Endodermal cell (in vitro differentiated cells): ENCODE measurements at places on chromosomes 12 and 14. TPM values are rescaled to one million over a fixed set of nuclear protein-coding genes. Genes with fewer than 3 reads are reported as not detected.

Gene TAS2R7
- not detected in 2 replicates for total RNA-seq

Gene GLT1D1
- total RNA-seq: 25.1 and 25.4 TPM in 2 replicates

Gene ADGRD1
- total RNA-seq: 2.1 to 3.4 TPM (median 2.9 TPM) in 3 replicates

Gene POC1B
- 22.3 and 23.2 TPM in 2 replicates for total RNA-seq

Gene MANSC4
- not detected in 2 replicates for total RNA-seq

Gene NFKBIA
- 143 and 148 TPM in 2 replicates for total RNA-seq

DNA sequence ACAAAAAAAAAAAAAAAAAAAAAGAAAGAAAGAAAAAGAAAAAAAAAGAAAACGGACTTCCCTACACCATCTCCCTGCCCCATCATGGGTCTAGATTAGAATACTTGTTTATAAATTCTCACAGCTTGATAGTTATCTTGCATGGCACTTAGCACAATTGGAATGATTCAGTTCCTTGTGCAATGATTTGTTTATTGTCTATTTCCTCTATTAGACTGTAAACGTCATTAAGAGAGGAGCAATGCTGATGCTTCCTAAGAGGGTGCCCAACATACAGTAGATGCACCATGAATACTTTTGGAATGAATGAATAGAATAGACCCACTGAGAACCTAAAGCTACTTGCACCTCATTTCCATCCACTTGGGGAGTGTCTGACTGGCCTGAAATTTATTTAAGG lies 40.8 kb downstream of the PAX9 start:
- no peak overlapping the region for H3K27ac ChIP-seq
- H3K36me3 ChIP-seq: no peaks in the 10 kb centered on the region
- no peaks in the 10 kb centered on the region for H3K4me1 ChIP-seq
- no peak overlapping the region for H3K4me3 ChIP-seq

- no peaks in the 10 kb centered on the region for H3K4me1 ChIP-seq
Observed at GRCh38 chr12:99752740-99753139, 105.2 kb downstream of the GARIN6 start.

DNA sequence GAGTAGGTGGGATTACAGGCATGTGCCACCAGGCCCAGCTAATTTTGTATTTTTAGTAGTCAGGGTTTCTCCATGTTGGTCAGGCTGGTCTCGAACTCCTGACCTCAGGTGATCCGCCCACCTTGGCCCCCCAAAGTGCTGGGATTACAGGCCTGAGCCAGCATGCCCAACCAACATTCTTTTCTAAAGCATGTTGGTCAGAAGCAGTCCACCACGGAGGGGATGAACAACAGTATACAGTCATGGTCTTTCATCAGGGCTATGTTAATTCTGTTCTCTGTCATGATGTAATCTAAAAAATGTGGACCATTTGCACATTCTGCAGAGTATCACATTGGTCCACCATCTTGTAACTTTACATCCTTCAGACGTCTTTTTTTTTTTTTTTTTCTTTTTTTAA lies 3.6 kb downstream of the MRPL51 start:
- no peaks in the 10 kb centered on the region for H3K27me3 ChIP-seq
- no peaks in the 10 kb centered on the region for H3K4me1 ChIP-seq
- H3K27ac ChIP-seq: no peak overlapping the region
- no peak overlapping the region for H3K4me3 ChIP-seq

DNA sequence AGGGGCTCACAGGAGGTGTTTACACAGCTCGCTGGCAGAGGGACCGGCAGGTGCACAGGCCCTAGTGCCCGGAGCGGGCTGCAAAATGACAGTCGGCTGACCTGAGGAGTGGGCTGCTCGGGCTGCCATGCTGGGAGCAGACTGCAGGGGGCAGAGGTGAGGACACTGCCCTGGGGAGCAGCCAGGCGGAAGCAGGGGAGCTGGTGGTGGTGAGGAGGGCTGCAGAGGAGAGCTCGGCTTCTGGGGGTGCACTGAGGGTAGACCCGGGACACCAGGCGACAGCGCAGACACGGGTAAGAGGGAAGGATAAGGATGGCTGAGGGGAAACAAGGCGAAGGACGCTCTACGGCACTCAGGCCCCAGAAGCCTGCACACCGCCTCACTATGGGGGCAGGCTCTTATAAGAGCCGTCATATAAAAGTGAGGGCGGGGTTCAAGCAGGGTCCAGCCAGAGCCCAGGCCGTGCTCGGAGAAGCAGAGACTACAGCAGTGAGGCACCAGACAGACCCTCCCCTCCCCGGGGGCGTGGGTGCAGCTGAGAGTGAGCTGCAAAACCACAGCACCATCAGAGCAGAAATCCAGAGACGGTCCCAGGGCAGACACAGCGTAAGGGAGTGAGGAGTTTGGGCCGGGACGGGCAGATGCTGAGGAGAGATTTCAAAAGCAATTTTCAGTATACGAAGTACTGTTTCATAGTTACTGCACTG lies 62.5 kb downstream of the CCDC88C start:
- H3K27me3 ChIP-seq: no peaks in the 10 kb centered on the region
- DNase-seq: peak; percentile 93
- no peaks in the 10 kb centered on the region for H3K4me1 ChIP-seq
- H3K27ac ChIP-seq: no peak overlapping the region
- peaks cover 3% of the 10 kb centered on the region for H3K36me3 ChIP-seq

DNA sequence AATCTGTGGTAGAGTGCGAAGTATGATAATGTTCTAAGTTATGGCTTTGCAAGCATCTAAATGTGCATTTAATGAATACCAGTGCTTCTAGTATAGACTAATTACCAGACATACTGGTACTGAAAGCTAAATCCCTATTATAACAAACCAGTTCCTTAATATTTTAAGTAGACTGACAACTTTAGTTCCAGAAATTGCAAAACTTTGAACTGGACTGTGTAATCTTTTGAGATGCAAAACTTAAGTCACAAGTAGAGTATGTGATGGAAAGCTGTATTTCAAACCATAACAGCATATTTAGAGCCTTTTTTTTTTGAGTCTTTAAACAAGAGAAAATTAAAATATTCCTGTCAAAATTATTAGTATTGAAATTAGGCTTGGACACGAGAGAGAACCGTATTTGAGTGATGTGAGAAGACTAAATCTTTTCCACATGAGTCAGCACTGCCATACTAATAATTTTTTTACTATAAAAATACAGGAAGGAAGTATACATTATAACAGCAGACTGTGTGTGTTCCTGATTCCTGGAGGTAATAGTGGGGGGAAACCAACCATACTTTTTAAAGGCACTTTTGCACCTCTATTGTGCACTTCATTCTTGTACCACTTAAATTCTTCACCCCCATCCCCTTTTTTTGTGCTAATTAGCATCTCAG lies 45.5 kb downstream of the PPM1A start:
- no peak for DNase-seq
- no peak overlapping the region for H3K27ac ChIP-seq
- peaks cover 2% of the 10 kb centered on the region for H3K4me1 ChIP-seq
- H3K4me3 ChIP-seq: no peak overlapping the region
- H3K36me3 ChIP-seq: peaks cover 50% of the 10 kb centered on the region

DNA sequence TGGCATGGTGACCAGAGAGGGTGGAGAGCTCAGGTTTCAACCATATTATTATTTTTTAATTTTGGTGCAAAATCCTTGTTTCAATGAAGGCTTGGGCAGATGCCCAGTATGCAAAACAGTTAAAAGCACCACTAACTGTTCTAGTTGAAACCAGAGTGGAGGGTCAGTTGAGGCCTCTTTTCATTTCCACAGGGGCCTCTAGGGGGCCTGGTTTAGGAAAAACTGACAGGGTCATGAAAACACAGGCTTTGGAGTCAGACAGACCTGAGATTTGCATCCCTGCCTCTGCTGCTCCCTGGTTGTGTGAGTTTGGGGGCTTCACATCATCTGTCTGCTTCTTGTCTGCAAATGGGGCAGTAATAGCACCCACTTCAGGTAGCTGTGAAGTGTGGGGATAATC lies 3.3 kb upstream of the RPH3A start:
- H3K27me3 ChIP-seq: peaks cover 69% of the 10 kb centered on the region
- no peak overlapping the region for H3K27ac ChIP-seq
- no peak overlapping the region for H3K4me3 ChIP-seq
- no peak for DNase-seq
- no peaks in the 10 kb centered on the region for H3K4me1 ChIP-seq
- H3K36me3 ChIP-seq: no peaks in the 10 kb centered on the region

DNA sequence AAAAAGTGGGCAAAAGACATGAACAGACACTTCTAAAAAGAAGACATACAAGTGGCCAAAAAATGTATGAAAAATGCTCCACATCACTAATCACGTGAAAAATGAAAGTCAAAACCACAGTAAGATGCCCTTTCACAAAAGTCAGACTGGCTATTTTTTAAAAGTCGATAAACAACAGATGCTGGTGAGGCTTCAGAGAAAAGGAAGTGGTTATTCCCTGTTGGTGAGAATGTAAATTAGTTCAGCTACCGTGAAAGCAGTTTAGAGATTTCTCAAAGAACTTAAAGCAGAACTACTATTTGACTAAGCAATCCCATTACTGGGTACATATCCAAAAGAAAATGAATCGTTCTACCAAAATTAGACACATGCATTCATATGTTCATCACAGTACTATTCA lies 237.0 kb downstream of the KIF21A start:
- no peaks in the 10 kb centered on the region for H3K4me1 ChIP-seq
- H3K36me3 ChIP-seq: no peaks in the 10 kb centered on the region
- DNase-seq: no peak
- no peak overlapping the region for H3K27ac ChIP-seq

DNA sequence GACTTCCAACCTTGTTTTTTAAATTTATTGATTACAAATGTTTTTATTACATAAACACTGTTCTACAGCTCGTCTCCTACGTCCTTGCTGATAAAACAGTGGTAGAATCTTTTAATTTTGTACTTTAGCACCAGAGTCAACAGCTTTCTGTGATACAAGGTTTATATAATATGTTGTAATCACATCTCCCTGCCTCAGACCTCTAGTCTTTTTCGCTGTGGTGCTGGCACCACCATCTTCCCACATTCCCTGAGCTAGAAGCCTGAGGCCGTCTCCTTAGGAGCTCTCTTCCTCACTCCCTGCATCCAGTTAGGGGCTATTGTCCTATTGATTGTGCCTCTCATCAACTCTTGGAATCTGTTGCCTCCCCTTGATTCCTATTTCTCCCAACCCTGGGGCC lies 17.1 kb downstream of the MTHFD1 start:
- peaks cover 42% of the 10 kb centered on the region for H3K36me3 ChIP-seq
- no peak overlapping the region for H3K27ac ChIP-seq
- H3K27me3 ChIP-seq: no peaks in the 10 kb centered on the region
- H3K4me3 ChIP-seq: no peak overlapping the region
- DNase-seq: no peak

- H3K36me3 ChIP-seq: peaks cover 35% of the 10 kb centered on the region
- H3K4me1 ChIP-seq: no peaks in the 10 kb centered on the region
- no peak for DNase-seq
- no peaks in the 10 kb centered on the region for H3K27me3 ChIP-seq
Observed at GRCh38 chr12:76848132-76848531, 30.7 kb downstream of the CSRP2 start.

GRCh38 chr14:41662780-41663472 lies 56.2 kb downstream of the LRFN5 start:
- no peaks in the 10 kb centered on the region for H3K27me3 ChIP-seq
- no peak for DNase-seq
- H3K4me3 ChIP-seq: no peak overlapping the region
